ENCODE measurements at places on chromosomes 13 and 19. TPM values are rescaled to one million over a fixed set of nuclear protein-coding genes. Genes with fewer than 3 reads are reported as not detected.

DNA sequence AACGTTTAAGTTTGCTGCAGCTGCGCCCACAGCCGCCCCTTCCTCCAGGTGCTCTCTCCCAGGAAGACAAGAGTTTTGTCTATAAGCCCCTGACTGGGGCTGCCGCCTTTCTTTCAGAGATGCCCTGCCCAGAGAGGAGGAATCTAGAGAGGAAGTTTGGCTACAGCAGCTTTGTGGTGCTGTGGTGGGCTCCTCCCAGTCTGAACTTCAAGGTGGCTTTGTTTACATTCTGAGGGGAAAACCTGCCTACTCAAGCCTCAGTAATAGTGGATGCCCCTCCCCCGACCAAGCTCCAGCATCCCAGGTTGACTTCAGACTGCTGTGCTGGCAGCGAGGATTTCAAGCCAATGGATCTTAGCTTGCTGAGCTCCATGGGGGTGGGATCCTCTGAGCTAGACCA lies 6.4 kb upstream of the ERICH6B start:
- no peaks in the 10 kb centered on the region for H3K36me3 ChIP-seq
- H3K4me1 ChIP-seq, result no peaks in the 10 kb centered on the region
- peak; percentile 50 for DNase-seq
- peaks cover 6% of the 10 kb centered on the region for H3K27me3 ChIP-seq
- H3K4me3 ChIP-seq, result no peak overlapping the region
- H3K27ac ChIP-seq, result no peak overlapping the region

Gene PARP4
- 40.7 TPM for total RNA-seq

GRCh38 chr13:79492313-79492798 lies 11.4 kb downstream of the NDFIP2 start:
- no peak overlapping the region for H3K27ac ChIP-seq
- peaks cover 14% of the 10 kb centered on the region for H3K4me1 ChIP-seq
- H3K4me3 ChIP-seq, result no peak overlapping the region
- no peak for DNase-seq

DNA sequence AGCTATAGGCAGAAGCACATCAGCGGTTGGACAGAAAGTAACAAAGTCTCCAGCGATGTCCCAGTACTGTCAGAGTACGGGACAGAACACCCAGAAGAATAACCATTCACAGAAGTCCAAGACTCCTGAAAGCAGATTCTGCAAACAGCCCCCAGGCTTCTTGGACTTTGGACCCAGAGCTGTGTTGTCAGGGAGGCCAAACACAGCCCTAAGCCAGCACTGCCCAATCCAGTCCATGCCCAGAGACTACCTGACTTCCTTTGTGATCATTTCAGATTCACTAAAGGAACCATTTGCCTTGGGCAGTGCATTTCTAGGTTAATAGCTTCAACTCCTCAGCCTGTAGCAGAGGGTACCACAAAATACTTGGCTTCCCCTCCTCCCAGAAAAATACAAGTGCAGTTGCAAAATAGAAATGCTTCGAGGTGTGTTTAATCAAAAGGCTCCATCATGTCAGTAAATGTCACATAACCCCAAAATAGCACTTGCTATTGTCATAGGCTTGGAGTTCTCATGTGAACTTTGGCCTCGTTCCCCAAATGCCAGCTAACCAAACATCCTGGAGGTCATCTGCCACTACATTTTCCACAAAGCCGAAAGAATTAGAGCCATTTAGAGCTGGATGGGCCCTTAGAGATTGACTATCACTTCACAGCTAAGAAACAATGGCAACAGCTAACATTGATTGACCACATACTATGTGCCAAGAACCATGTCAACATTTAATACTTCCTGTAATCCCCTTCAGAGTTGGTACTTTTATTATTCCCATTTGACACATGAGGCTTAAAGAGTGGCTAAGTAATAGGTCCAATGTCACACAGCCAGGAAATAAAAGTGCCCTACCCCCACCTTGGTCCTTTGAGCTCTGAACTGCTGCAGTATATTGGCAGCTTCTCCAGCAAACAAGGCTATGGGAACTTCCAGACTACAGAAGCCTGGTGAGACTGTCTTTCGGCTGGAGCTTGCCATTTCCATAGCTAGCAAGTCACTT lies 329.9 kb downstream of the FOXO1 start:
- H3K27ac ChIP-seq, result no peak overlapping the region
- no peak overlapping the region for H3K4me3 ChIP-seq
- H3K27me3 ChIP-seq, result no peaks in the 10 kb centered on the region
- peaks cover 35% of the 10 kb centered on the region for H3K4me1 ChIP-seq

- no peak overlapping the region for H3K27ac ChIP-seq
- no peaks in the 10 kb centered on the region for H3K36me3 ChIP-seq
- no peak for DNase-seq
- H3K27me3 ChIP-seq, result no peaks in the 10 kb centered on the region
These were observed 39.3 kb upstream of the SPART start for GRCh38 chr13:36385489-36385888.

Gene ZNF221
- total RNA-seq, result 4.5 TPM

DNA sequence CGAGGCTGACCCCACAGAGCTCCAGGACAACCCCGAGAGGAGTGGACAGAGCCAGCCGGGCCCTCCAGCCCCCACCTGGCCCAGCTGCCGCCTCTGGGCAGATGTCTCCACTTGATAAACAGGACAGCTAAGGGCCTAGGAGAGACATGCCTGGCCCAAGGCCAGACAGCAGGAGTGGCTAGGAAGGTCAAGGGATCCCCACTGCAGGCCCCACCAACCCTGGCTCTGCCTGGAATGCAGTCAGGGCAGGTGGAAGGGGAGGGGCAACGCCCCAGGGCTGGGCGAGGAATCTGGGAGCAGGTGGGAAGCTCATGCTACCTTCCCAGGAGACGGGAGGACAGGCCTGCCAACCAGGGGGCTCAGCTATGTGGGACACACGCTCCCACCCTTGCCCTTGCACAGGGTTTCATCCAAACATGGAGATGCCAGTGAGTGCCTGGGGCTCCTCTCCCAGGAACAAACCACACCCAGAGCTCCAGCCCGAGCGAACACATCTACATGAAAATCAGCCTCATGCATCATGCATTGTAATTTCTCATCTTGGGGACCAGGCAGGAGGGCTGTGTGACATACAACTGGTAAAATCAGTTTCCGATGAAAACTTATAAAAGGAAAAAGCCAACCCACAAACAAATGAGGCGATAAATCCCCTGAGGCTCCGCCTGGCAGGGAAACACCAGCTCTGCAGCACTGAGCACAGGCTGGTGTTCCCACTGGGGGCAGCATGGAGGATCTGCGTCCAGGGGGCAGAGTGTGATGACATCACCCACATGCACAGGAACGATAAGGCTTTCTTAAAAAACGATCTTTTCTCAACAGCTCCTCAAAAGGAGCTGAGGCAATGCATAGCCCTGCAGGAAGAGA lies 25.0 kb downstream of the SH3GL1 start:
- no peaks in the 10 kb centered on the region for H3K27me3 ChIP-seq
- H3K4me3 ChIP-seq, result peak overlapping the region; percentile 36
- no peaks in the 10 kb centered on the region for H3K36me3 ChIP-seq
- peak overlapping the region; percentile 78 for H3K27ac ChIP-seq
- peaks cover 91% of the 10 kb centered on the region for H3K4me1 ChIP-seq

DNA sequence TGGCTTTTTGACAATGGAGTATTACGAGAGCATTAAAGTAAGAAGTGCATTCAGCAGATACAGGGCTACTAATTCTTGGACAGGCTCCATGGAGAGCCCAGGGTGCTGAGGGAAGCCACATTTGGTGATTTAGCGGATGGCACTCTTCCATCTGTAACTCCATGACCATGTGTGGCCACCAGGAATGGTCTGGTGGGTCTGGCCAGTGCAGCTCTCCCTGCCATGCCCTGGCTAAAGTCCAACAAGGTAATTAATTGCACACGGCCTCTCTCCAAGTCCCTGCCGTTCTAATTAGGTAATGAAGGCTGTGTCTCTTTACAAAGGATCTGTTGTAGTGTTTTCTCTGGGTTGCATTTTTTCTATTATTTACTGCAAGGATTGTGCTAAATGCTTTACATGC lies 4.3 kb upstream of the ZFR2 start:
- no peak overlapping the region for H3K4me3 ChIP-seq
- peaks cover 18% of the 10 kb centered on the region for H3K27me3 ChIP-seq
- H3K4me1 ChIP-seq, result peaks cover 7% of the 10 kb centered on the region
- H3K27ac ChIP-seq, result no peak overlapping the region

DNA sequence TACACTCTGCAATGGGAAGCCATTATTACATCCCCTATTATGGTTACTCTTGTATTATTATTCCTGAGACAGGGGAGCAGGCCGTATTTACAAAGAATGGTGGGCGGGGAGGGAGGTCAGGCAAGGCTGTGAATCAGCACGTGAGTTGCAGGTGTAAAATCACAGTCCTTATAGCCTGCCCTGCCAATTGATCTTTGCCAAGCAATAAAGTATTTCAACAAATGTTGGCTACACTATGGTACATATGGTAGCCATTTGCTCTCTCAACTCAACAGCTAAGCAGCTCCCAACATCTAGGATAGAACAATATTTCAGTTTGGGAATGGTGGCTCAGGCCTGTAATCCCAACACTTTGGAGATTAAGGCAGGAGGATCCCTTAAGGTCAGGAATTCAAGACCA lies 12.1 kb downstream of the EPS15L1 start:
- no peak overlapping the region for H3K4me3 ChIP-seq
- no peaks in the 10 kb centered on the region for H3K36me3 ChIP-seq
- no peak for DNase-seq

Gene KCNN4
- 1.7 TPM for total RNA-seq

GRCh38 chr13:113535381-113535781 lies 44.9 kb upstream of the DCUN1D2 start:
- no peak overlapping the region for H3K4me3 ChIP-seq
- H3K27ac ChIP-seq, result no peak overlapping the region
- H3K27me3 ChIP-seq, result no peaks in the 10 kb centered on the region
- DNase-seq, result no peak
- H3K4me1 ChIP-seq, result peaks cover 10% of the 10 kb centered on the region

Gene ATP8B3
- total RNA-seq, result 0.92 TPM

Gene NXNL1
- not detected for total RNA-seq

Gene CGB3
- not detected for total RNA-seq

- no peaks in the 10 kb centered on the region for H3K4me1 ChIP-seq
- no peak overlapping the region for H3K4me3 ChIP-seq
- no peak for DNase-seq
- no peaks in the 10 kb centered on the region for H3K27me3 ChIP-seq
These were observed 9.0 kb upstream of the ACSBG2 start for GRCh38 chr19:6126335-6126974.

Gene CGB5
- total RNA-seq, result not detected
